BJ (cell line): ENCODE measurements at places on chromosomes 7 and 10. TPM values are rescaled to one million over a fixed set of nuclear protein-coding genes. Genes with fewer than 3 reads are reported as not detected.

DNA sequence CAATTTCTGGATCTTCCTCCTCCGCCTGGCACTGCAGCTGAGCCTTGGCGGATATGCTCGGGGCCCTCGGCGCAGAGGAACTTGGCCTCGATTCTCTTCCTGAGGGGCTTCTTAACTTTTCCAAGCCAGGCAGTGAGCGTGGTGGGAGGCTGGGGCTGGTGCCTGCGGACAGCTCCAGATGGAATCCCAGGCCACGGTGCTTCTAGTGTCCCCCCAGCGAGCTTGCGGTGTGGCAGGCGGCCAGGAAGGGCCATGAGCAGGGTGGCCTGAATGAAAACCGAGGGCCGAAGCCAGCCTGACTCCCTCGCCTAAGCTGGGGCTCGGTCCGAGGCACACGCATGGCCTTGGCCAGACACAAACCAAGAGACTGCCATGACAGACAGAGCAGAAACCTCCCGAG is 31.3 kb downstream of the RCC1L start:
- DNase-seq: no peak

- DNase-seq: no peak
Observed at GRCh38 chr7:129752760-129753159, 141.2 kb downstream of the NRF1 start.

GRCh38 chr7:12524794-12525386 is 45.6 kb upstream of the SCIN start:
- peak; percentile 7 for DNase-seq

- no peak for DNase-seq
Observed at GRCh38 chr7:108385834-108386422, 70.3 kb downstream of the NRCAM start.

PILRA gene
- 0.27 and 0.49 TPM in 2 replicates for polyA plus RNA-seq

DNA sequence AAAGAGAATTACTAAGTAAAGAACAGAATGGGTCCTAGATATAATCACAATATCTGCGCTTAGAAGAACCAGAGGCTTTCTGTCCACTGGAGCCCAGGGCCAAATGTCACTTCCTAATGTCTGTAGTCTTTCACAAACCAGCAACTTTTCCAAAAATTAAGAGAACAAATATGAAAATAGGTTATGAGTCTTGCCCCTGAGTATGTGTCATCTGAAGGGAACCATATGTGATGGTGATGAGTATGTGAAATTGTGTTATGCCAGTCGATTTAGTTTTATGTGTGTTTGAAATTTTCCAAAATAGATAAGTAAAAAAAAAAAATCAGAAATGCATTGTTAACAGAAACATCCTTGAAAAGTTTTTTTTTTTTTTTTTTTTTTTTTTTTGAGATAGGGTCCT is 15.4 kb upstream of the HTR5A start:
- no peak for DNase-seq

- no peak for DNase-seq
Observed at GRCh38 chr7:152667958-152668357, 8.0 kb downstream of the XRCC2 start.
